Fibroblast of skin of right biceps (primary cell): ENCODE measurements at places on chromosomes 13 and 19.

- no peak for DNase-seq
Observed at GRCh38 chr19:5394551-5395505, 54.2 kb upstream of the PTPRS start.

DNA sequence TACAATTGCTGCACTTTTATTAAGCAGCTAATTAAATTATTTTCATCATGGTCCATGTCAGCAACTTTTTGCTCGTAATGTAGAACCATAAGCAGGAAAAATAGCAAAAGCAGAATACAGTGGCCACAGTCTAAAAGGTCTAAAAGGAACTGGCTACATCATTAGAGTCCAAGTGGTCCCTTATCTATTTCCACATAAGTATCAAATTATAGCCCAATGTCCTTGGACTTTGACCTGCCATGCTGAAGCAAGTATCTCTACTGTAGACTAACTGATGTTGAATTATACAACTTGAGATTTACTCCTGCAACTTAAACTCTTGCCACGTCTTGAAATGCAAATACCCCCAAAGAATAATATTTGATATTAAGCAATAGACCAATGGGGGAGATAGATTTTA lies 68.8 kb downstream of the OXGR1 start:
- DNase-seq, result no peak

- no peak for DNase-seq
Observed at GRCh38 chr19:14393329-14393728, 12.1 kb downstream of the ADGRE5 start.

DNA sequence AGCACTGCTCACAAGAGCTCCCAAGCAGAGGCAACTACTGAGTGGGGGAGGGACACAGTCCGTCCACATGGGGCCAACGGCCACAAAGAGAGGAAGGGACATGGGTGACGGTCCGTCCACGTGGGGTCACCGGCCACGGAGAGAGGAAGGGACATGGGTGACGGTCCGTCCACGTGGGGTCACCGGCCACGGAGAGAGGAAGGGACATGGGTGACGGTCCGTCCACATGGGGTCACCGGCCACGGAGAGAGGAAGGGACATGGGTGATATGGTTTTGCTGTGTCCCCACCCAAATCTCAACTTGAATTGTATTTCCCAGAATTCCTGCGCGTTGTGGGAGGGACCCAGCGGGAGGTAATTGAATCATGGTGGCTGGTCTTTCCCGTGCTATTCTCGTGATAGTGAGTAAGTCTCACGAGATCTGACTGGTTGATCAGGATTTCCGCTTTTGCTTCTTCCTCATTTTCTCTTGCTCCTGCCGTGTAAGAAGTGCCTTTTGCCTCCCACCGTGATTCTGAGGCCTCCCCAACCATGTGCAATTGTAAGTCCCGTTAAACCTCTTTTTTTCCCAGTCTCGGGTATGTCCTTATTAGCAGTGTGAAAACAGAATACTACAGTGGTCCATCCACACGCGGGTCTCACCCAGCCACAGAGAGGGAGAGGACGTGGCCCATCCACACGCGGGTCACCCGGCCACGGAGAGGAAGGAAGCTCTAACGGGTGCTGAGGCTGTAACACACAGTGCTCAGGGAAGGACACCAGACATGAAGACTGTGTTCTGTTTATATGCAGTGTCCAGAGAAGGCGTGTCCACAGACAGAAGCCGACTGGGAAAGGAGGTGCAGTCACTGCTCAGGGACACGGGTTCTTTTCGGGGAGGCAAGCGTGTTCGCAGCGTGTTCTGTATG lies 48.5 kb downstream of the GAS6 start:
- DNase-seq, result no peak

GRCh38 chr19:44553478-44554171 lies 24.1 kb upstream of the CEACAM20 start:
- no peak for DNase-seq

GRCh38 chr13:94309576-94309975 lies 169.9 kb downstream of the DCT start:
- peak; percentile 25 for DNase-seq

- peak; percentile 35 for DNase-seq
Observed at GRCh38 chr13:104996022-104996421, 1539.4 kb downstream of the EFNB2 start.

GRCh38 chr19:7489609-7490044 lies 792 bp upstream of the PEX11G start:
- no peak for DNase-seq

DNA sequence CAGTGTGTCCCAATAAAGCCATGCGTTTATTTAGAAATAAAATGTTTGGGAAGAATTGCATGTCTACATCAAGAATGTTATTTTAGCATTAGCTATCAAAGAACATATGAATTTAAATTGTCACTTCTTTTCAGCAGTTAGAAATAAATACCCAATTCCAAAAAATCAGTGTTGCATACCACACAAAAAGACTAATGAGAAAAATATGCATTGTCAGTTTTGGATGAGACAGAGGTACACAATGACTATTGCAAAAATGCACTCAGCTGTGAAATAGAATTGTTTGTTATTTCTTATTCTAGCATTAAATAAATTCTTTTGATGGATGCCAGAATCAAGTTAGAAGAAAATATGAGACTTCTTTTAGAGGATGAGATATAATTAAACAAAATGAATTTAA lies 833.9 kb downstream of the SLITRK1 start:
- DNase-seq, result peak; percentile 28

DNA sequence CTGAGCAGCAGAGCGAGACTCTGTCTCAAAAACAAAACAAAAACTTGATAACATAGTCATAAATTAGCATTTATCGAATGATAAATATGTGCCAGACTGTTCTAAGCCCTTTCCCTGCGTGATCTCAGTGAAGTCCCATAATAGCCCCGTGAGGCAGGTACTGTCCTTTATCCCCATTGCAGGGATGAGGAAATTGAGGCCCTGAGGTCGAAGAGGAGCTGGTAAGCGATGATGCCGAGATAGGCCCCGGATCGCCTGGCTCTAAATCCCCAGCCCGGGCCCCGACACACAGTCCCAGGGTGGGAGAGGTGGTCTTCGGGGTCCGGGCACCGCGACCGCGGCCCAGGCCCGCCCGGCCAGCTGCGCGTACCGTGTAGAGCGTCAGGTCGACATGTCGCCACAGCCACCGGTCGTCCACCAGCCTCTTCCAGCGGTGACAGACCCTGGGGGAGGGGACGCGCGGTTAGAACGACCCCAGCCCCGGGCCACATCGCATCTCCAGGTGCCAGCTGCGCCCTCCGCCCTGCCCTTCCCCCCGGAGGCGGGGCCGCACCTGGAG lies 625 bp downstream of the FBXL12 start:
- DNase-seq, result no peak

DNA sequence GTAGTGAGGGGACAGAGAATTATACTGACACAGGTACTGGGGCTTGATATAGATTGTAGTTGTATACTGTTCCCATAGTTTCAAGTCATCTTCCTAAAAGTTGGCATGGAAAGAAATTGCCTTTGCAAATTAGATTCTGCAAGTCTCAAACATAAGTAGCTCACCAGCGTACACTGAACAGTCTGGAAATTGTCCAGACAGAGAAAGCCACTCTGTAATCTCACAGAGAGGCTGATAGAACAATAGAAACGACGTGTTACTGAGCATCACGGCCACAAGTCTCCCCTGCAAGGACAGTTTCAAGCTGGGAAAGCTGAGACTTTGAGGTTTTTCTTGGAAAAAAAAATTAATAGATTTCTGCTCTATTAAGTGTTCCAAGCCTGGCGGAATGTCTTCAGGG lies 228.6 kb downstream of the DNAJC15 start:
- DNase-seq, result no peak

GRCh38 chr19:36483653-36484052 lies 5.7 kb downstream of the ZNF566 start:
- DNase-seq, result no peak

DNA sequence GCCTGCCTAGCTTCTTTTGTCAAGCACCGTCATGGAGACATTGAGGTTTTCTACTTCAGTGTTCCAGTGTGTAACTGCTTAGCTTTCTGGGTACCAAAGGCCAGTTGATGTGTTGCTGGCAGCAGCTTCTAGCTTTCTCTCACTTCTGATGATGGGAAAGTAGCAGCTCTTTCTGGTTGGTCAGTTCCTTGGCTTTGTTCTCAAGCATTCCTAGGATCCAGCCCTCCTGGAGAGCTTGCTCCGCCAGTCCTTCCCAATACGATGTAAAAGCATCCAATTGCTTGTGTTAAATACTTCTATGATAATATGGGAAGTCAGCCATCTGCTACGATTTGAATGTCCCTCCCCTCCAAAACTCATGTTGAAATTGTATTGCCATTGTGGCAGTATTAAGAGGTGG lies 182.8 kb downstream of the UGGT2 start:
- DNase-seq, result no peak

DNA sequence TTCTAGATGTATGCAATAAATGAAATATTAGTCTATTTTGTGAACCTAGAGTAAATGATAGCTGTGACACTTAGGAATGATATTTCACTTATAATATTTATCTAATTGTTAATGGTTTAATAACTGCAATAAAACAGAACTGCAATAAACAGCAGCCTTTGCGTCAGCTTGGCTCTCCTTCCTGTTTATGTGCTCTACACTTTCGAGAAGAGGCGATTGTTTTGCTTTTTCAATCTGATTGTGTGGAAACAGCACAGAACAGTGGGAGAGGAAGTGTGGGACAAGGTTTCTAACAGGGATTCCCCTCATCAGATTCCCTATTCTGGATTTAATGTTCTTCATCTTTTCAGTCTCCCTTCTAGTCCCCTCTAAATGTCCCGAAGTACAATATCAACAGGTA lies 17.3 kb upstream of the TRPC4 start:
- no peak for DNase-seq

DNA sequence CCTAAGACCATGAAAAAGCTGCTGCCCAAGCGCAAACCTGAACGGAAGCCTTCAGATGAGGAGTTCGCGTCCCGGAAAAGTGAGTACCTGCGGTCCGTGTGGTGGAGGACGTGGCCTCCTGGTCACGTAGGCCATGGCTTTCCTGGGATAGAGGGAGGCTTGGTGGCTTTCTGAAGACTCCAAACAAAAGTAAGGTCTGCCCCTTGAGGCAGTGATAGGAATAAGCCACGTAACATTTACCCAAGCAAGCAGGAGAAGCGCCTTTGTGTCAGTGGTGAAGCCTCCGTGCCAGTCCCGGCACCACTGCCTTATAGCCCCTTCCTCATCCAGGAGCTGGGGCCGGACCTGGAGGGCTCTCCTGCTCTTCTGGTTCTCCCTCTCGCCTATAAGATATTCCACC lies 34.3 kb upstream of the TEX29 start:
- no peak for DNase-seq

DNA sequence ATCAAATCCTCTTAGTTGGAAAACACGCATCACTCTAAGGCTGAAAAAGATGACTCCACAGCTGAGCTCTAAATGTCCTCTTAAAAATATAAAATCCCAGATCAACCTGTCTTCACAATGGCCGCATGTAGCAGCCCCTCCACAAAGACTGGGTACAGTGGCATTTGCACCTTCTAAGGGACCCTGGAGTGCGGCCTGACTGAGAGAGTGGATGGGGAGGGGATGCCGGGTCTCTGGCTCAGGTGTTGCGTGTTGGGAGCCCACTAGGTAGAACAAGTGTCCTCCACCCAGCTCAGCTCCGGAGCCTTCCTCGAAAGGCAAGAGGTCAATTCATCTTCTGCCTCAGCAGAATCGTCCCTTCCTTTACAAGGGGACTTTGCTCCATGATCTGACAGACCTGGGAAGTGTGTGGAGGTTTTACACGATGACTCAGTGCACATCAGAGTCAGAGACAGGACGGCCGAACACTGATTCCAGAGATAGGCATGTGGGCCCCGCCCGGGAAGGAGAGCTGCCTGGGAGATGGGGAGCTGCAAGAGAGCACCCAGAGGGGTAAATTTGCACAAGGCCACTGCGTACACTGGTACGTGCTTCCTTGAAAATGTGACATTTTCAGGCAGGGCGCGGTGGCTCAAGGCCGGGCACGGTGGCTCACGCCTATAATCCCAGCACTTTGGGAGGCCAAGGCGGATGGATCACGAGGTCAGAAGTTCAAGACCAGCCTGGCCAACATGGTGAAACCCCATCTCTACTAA lies 23.5 kb upstream of the SLC15A1 start:
- DNase-seq, result peak; percentile 83

DNA sequence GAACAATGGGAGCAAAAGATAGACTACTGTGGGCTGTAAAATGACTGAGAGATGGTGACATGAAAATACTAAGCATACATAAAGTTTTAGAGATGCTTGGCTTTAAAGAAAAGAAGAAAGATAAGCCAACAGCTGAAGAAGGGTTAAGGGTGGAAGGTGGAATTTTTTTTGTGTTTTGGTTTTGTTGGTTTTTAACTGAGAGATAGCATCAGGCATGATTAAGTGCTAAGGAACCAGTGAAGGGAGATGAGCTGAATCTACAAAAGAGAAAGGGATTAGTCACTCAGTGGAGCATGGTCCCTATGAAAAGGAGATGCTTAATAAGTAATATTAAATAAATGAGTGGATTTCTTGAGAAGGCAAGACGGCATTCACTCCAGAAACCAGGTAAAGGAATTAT lies 12.5 kb upstream of the TBC1D4 start:
- peak; percentile 49 for DNase-seq

DNA sequence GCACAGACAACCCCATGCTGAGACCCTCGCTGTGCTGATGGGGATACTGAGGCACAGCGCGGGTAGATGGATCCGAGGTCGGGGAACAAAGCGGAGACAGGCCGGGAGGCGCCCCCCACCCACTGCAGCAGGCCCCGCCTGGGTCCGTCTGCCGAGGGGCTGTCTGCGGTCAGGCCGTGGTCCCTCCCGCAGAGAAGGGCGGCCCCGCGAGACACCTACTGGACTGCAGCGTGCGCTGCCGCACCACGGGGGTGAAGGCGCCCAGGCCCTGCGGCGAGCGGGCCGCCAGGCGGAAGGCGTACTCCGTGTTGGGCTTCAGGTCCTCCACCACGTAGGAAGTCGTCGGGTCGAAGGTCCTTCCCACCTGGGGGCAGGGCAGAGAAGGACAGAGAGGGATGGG lies 101.9 kb downstream of the PTPRS start:
- DNase-seq, result no peak

DNA sequence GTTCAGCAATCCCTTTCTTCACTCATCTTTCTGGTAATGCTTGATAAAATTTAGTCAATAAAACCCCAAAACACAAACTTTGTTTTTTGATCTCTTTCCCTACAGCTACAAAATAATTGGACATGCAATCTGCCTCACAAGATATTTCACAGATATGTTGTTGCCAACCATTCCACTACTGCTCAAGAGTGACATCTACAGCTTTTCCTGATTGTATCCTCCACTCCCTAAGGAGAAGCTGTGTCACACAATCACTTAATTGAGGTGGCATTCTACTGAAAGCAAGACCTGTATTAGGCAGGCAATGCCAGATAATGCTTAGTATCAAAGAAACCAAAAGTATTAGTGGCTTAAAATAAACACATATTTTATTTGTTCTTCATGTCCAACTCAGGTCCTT lies 1646.2 kb upstream of the SPRY2 start:
- no peak for DNase-seq
